ENCODE measurements at places on chromosomes 3 and 15. TPM values are rescaled to one million over a fixed set of nuclear protein-coding genes. Genes with fewer than 3 reads are reported as not detected.

DNA sequence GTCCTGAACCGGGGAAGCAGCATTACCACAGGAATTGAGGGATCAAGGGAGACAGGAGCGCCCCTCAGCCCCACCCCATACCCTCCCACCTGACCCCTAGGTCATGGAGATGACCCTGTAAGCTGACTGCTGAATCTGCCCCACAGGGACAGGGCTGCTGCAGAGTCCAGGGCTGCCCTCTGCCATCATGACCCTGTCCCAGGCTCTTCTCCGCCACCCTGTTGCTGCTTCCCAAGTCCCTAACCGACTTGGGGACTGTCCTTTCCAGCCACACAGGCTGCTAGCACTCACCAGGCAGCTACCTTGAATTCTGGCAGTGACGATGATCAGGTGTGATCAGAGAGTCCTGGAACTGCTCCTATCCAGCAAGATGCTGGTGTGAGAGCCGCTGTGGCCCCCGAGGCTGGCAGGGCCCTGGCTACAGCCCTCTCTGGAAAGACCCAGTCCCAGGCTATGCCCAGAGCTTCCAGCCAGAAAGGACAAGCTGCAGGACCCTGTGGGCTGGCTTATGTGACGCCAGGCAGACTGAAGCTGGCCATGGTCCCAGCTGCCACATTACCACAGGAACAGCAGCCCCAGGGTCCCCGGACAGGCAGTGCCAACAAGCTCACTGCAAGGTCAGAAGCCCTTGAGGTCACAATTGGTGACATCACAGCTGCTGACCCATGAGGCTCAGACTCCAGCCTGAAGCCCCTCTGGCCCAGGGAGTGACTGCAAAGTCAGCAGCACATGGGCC, at the start of gene C3orf22:
C3orf22 (minus strand) TSS at position 597 of the 736 bp plus-strand sequence. CDS start 5,542 bp downstream, outside the sequence.
- peaks cover 4% of the 10 kb centered on the region for H3K27me3 ChIP-seq
- no peak within 1 kb of the TSS for H3K4me3 ChIP-seq
- no peaks in the 10 kb centered on the region for H3K36me3 ChIP-seq
- H3K4me1 ChIP-seq, result no peaks in the 10 kb centered on the region

DNA sequence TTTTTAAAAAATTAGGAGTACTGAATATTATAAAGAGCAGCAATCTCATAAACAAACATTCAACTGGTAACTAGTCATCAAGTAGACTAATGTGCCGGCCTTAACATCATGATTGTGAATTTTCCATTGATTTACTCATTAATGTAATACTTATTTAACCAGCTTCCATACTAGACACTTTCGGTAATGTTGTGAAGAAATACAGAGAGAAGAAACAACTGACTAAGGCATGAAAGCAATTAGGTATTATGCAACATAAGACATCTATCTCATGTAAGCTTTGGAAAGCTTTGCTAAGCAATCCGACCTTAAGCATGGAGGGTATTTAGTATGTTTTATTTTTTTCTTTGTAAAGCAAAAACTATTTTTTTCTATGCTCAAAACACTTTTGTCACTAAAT, 108.0 kb downstream of the IL1RAP start:
- H3K4me1 ChIP-seq, result no peaks in the 10 kb centered on the region
- H3K27ac ChIP-seq, result no peak overlapping the region
- no peak overlapping the region for H3K4me3 ChIP-seq
- no peaks in the 10 kb centered on the region for H3K27me3 ChIP-seq
- no peak for DNase-seq

The IGSF10 gene
- total RNA-seq, result 0.15 TPM

The C3orf49 gene
- total RNA-seq, result not detected

DNA sequence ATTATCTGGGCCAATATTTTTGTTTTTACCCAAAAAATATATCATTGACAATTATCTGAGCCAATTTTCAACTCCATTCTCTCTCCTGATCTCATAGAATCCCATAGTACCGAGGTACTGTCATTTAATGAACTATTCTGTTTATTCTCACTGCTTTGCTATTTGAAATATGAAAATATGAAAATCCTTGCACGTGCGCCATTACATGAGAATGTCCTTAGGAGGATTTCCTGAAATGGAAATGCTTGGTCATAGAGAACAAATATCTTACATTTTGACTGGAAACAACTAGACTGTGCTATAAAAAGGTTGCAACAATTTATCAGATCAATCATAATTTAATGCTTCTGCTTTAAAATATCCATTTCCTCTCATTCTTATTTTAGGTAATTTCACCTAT, 18.3 kb downstream of the FRMD4B start:
- no peak overlapping the region for H3K4me3 ChIP-seq
- no peaks in the 10 kb centered on the region for H3K27me3 ChIP-seq
- no peaks in the 10 kb centered on the region for H3K36me3 ChIP-seq
- H3K4me1 ChIP-seq, result no peaks in the 10 kb centered on the region
- DNase-seq, result no peak

The CRYGS gene
- 1.1 TPM for total RNA-seq

DNA sequence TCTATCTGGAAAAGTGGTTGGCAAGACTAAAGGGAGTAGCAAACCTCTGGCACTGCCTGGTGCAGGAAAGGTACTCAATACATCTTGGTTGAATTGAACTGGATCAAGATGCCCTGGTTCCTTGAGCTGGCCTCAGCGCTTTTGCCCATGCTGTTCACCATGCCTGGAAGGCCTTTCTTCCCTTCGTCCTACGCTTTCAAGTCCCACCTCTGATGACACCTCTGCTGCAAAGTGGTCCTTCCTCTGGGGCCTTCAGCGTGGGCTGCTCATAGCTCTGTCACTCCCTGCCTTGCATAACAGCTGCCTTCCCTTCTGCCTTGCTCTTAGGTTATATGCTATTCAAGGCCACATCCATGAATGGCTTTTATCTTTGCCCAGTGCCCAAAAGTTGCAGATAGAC, 23.0 kb downstream of the ITGA11 start:
- H3K4me3 ChIP-seq, result no peak overlapping the region
- H3K4me1 ChIP-seq, result no peaks in the 10 kb centered on the region
- DNase-seq, result no peak
- no peaks in the 10 kb centered on the region for H3K27me3 ChIP-seq
- H3K36me3 ChIP-seq, result no peaks in the 10 kb centered on the region

DNA sequence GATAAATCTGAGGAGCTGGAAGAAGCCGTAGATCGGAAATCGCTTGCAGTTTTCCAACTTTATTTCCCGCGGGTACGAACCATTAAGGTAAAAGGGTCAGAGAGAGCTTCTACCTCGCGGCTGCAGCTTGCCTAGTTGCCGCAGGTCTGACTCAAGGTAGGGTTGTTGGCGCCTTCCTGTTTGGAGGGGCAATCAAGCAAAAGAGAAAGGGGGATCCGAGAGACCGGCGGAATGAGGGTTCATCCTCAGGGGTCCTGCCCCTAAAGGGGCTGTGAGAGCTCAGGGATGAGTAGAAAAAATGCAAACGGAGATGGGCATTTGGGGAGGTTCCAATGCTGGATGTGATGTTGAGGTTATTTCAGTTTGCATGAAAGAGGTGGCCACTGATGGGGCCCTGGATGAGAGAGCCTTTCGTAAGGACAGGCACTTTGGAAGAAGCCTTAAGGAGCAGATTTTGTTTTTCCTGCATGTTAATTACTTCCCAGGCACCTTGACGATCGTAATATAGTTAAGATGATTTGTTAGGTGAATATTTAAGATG, 265.4 kb downstream of the CGGBP1 start:
- no peaks in the 10 kb centered on the region for H3K36me3 ChIP-seq
- H3K4me1 ChIP-seq, result no peaks in the 10 kb centered on the region
- H3K4me3 ChIP-seq, result peak overlapping the region; percentile 61
- peaks cover 54% of the 10 kb centered on the region for H3K27me3 ChIP-seq
- no peak overlapping the region for H3K27ac ChIP-seq
- DNase-seq, result peak; percentile 1

The CHCHD4 gene
- total RNA-seq, result 7.6 TPM

- DNase-seq, result no peak
- no peaks in the 10 kb centered on the region for H3K27me3 ChIP-seq
- H3K4me1 ChIP-seq, result peaks cover 14% of the 10 kb centered on the region
Observed at GRCh38 chr15:94416820-94417219, 185.5 kb downstream of the MCTP2 start.

- no peak overlapping the region for H3K4me3 ChIP-seq
- H3K27me3 ChIP-seq, result no peaks in the 10 kb centered on the region
- H3K27ac ChIP-seq, result no peak overlapping the region
- no peaks in the 10 kb centered on the region for H3K36me3 ChIP-seq
- no peak for DNase-seq
Observed at GRCh38 chr3:105032541-105032940, 334.2 kb upstream of the ALCAM start.

The C2CD4A gene
- total RNA-seq, result not detected

GRCh38 chr3:194785315-194785714, 99.6 kb downstream of the FAM43A start:
- H3K27me3 ChIP-seq, result no peaks in the 10 kb centered on the region
- no peak overlapping the region for H3K27ac ChIP-seq
- no peak for DNase-seq
- H3K4me1 ChIP-seq, result peaks cover 10% of the 10 kb centered on the region
- no peaks in the 10 kb centered on the region for H3K36me3 ChIP-seq

- no peak for DNase-seq
- H3K27me3 ChIP-seq, result no peaks in the 10 kb centered on the region
- H3K4me3 ChIP-seq, result no peak overlapping the region
- H3K36me3 ChIP-seq, result no peaks in the 10 kb centered on the region
- H3K4me1 ChIP-seq, result no peaks in the 10 kb centered on the region
- no peak overlapping the region for H3K27ac ChIP-seq
Observed at GRCh38 chr3:155101398-155101797, 21.3 kb downstream of the MME start.

GRCh38 chr15:68434021-68434420, 2.1 kb upstream of the ITGA11 start:
- H3K4me3 ChIP-seq, result no peak overlapping the region
- H3K27ac ChIP-seq, result no peak overlapping the region
- H3K27me3 ChIP-seq, result peaks cover 75% of the 10 kb centered on the region
- no peaks in the 10 kb centered on the region for H3K36me3 ChIP-seq
- H3K4me1 ChIP-seq, result peaks cover 6% of the 10 kb centered on the region

- no peaks in the 10 kb centered on the region for H3K36me3 ChIP-seq
- H3K27me3 ChIP-seq, result no peaks in the 10 kb centered on the region
Observed at GRCh38 chr3:32626631-32627030, 56.0 kb upstream of the DYNC1LI1 start.

The EIF2A gene
- 135 TPM for total RNA-seq

DNA sequence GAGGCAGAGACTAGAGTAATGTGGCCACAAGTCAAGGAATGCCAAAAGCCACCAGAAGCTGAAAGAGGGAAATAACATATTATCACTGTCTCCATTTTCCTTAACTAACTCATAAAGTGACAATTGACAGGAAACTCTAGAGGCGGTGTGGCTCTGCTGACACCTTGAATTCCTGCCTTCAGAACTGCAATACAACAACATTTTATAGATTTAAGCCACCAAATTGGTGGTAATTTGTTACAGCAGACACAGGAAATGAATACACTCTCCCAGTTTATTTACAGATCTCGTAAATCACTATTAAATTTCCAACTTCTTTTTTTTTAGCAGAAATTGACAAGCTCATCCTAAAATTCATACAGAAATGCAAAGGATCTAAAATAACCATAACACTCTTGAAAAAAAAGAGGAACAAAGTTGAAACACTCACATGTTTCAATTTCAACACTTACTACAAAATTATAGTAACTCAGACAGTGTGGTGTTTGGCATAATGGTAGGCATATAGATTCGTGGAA, 449.9 kb downstream of the OTOL1 start:
- no peaks in the 10 kb centered on the region for H3K27me3 ChIP-seq
- no peak overlapping the region for H3K4me3 ChIP-seq
- H3K27ac ChIP-seq, result no peak overlapping the region
- DNase-seq, result no peak

DNA sequence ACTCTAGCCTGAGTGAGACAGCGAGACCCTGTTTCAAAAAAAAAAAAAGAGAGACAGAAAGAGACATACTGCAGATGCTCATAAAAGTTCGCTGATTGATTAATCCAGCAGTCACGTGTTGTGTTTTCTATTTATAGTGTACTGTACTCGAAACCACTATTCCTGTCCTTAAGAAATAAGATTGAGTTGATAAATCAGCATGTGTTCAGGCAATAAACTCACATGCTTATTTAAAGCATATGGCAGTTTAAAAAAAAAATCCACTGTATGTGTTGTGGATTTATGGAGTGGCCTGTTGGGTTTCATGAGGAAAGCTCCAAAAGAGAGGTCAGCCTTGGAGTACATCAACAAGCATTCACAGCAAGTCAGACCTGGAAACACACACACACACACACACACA, 17.7 kb downstream of the RPL22L1 start:
- DNase-seq, result no peak
- H3K4me1 ChIP-seq, result no peaks in the 10 kb centered on the region
- no peaks in the 10 kb centered on the region for H3K27me3 ChIP-seq
- no peaks in the 10 kb centered on the region for H3K36me3 ChIP-seq

DNA sequence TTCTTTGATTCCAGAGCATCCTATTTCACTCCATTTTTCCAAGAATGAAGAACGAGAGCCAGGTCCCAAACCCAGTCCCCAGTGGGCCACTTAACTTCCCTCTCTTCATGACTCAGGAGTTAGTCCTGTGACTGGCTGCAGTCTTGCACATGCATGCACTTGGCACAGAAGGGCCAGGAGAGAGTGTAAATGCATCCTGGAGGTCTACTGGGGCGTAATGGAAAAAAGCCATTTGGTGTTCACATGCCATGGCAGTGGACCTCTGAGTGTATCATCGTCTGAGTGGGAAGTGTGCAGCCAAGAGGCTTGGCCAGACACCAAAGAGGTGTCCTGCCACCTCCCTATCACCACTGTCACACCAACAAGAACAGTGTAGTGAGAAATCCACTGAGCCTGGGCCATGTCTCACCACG, 15.1 kb upstream of the RFTN1 start:
- peaks cover 5% of the 10 kb centered on the region for H3K4me1 ChIP-seq
- H3K27ac ChIP-seq, result no peak overlapping the region
- no peak overlapping the region for H3K4me3 ChIP-seq

DNA sequence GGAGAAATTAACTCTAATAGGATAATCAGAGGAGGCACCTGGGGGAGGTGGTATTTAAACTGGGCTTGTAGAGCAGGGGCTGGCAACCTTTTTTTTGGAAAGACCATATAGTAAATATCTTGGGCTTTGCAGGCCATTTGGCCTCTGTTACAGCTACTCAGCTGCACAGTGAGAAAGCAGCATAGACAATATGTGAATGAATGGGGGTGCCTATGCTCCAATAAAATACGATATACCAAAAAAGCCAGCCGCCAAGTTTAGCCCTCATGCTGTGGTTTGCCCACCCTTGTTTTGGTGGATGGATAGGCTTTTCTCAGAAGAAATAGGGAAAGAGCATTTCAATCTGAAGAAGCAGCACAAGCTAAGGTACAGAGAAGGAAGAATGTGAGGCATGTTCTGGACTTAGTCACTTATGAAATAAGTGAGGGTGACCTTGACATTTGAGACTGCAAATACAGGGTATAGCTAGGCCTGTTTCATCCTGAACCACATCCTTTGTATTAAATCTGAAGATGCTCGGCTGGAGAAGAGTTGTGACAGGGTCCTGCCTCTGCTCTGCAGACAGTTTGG, 131.0 kb upstream of the NR2E3 start:
- no peaks in the 10 kb centered on the region for H3K36me3 ChIP-seq
- DNase-seq, result no peak
- no peak overlapping the region for H3K4me3 ChIP-seq
- H3K27ac ChIP-seq, result no peak overlapping the region

The CYP19A1 gene
- not detected for total RNA-seq

The LEKR1 gene
- total RNA-seq, result 1.9 TPM

- H3K36me3 ChIP-seq, result no peaks in the 10 kb centered on the region
- no peak overlapping the region for H3K4me3 ChIP-seq
- H3K27me3 ChIP-seq, result no peaks in the 10 kb centered on the region
- DNase-seq, result no peak
Observed at GRCh38 chr15:98923171-98923570, 84.4 kb downstream of the PGPEP1L start.

Measured in neural progenitor cell (in vitro differentiated cells).